H9 (cell line): ENCODE measurements at places on chromosomes 12 and 14.

DNA sequence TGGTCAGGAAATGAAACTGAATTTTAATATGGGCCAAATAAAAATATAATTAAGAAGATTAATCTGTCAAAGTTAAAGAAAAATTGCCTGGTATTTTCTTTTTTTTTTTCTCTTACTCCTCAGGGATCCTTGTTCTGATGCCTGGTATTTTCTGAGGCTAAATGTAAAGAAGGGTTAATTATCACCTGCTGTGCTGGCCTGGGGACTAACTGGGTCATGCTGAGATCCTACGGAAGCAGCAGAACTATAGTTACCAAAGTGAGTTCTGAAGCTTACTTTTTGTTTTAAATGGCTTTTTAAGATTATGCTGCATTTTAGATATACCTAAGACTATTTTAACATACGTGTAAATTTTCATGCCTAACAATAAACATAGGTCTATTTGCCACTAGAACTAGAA lies 23.3 kb downstream of the ZC2HC1C start:
- DNase-seq, result no peak

DNA sequence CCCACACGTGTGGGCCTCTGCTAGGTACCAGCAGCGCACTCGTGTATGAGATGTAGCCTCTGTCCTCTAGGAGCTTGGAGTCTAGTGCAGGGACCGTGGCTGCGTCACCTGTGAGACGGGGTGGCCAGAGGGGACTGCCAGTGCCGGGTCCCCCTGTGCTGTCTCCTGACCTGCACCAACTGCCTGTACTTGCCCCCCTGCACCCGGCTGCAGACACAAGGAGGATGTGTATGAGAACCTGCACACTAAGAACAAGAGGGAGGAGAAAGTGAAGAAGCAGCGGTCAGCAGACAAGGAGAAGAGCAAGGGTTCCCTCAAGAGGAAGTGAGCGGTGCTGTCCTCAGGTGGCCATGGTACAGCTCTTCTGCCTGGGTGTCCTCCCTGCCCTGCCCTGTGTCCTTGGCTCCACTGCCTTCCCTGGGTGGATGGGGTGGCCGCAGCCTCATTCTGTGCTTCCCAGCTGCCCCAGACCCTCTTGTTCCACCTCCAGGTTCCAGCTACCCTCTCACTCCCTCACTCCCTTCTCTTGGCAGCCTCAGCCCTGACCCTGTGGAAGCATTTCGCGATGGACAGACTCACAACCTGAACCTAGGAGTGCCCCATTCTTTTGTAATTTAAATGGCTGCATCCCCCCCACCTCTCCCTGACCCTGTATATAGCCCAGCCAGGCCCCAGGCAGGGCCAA lies 9.6 kb downstream of the PTPN6 start:
- DNase-seq, result no peak

DNA sequence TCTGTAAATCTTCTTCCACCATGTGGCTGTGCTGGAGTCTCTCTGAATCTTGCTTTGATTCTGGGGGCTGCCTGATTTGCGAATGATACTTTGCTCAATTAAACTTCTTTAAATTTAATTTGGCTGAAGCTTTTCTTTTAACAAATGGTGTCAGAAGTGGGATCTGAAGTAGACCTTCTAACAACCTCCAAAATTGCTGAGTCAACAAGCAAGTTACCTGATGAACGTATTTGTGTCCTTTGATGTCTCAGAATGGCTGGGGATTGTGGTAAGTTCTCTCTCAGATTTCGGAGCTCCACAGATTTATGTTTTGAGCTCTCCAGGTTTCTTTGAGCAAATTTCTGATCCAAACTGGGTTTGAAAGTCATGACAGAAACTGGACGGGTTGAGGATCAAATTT lies 1.9 kb upstream of the OR4E1 start:
- DNase-seq, result no peak

DNA sequence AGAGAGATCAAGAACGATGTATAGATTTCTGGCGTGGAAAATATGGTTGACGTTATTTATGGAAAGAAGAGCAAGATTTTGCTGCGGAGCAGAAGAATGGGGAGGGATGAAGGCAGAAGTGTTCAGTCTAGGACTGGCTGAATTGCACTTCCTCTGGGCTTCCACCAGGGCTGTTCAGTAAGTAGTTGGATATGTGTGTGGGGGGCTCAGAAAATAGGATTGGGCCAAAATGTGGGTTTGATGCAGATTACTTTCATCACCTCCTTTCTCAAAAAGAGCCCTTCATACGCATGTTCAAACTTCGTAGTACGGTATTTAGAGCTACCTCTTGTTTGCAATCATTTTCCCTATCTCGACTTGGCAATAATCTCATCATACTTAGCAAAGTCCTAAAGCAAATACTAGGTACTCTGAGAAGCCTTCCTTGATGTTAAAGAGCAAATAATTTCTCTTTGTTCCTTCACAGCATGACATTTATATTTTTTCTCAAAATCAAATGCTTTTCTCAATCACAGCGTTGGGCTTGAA lies 349.4 kb downstream of the NELL2 start:
- no peak for DNase-seq

GRCh38 chr14:52703225-52703624 lies 3.8 kb upstream of the PSMC6 start:
- no peak for DNase-seq

- peak; percentile 83 for DNase-seq
Observed at GRCh38 chr14:41597647-41598046, 9.0 kb upstream of the LRFN5 start.

DNA sequence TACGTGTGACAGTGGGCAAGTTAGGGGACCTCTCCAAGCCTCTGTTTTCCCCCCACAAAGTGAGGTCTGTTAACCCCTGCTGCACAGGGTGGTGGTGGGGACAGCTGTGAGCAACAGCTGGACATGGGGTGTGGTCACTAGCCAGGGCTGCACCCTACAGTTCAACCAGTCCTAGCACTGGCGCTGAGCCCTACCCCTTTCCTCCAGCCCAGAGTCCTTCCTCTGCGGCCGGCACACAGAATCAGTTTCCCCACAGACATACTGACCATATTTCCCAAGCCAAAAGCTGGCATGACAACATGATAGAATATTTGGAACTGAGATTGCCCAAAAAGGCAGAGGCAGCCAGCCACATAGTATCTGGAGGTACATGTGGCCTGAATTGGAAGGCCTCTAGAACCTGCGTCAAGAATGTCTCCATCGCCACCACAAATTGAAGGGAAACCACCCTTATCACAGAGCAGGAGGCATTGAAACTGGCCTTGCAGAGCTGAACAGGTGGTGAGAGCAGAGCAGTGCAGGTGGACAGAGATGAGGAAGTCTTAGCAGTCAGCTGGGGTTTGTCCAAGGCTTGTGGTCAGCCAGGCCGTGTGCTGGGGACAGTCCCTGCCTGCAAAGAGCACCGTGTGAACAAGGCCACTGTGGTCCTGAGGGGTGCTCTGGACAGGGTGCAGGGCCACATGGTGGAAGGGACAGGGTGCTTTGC lies 21.2 kb downstream of the DEGS2 start:
- no peak for DNase-seq

DNA sequence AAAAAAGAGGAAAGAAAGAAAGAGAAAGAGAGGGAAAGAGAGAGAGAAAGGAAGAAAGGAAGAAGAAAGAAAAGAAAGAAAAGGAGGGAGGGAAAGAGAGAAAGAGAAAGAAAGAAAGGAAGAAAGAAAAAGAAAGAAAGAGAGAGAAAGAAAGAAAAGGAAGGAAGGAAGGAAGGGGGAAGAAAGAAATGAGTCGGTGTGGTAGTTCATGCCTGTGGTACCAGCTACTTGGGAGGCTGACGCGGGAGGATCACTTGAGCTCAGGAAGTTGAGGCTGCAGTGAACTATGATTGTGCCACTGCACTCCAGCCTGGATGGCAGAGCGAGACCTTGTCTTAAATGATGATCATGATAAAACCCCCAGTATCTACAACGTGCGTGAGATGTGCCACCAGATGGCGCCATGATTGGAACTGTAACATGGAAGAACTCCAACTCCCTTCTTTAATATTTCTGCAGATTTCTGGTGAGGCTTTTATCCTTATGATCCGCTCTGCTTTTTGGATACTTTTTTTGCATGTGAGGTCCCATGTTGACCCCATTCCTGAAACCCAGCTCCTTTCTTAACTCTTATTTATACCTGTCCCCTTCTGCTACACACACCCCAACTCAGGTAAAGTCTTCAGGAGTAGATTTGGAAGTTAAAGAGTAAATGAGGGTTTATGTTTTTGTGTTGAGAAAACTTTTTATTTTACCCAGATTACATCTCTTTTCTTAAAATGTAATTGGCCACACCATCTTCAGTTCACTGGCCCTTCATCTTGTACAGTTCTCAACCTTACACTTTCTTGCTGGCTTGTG lies 25.6 kb downstream of the RNASE10 start:
- DNase-seq, result peak; percentile 79

DNA sequence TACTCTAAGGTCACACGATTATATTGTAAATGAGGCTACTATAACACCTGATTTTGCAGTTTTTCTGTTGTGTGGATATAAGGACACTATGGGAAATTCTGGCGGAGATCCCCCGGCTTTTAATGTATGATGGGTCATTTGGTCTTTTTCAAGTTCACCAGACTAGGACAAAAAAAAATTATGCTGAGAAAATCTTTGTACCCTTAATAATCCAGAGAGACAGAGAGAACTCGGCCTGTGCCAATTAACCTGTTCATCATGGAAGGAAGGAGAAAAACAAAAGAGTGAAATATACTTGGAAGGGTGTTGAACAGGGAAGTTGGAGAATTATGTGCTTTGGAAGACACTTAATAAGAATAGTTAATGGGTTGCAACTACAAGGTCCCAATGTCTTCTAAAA lies 62.2 kb upstream of the KICS2 start:
- DNase-seq, result no peak

GRCh38 chr12:3661028-3661427 lies 91.9 kb downstream of the CRACR2A start:
- no peak for DNase-seq

DNA sequence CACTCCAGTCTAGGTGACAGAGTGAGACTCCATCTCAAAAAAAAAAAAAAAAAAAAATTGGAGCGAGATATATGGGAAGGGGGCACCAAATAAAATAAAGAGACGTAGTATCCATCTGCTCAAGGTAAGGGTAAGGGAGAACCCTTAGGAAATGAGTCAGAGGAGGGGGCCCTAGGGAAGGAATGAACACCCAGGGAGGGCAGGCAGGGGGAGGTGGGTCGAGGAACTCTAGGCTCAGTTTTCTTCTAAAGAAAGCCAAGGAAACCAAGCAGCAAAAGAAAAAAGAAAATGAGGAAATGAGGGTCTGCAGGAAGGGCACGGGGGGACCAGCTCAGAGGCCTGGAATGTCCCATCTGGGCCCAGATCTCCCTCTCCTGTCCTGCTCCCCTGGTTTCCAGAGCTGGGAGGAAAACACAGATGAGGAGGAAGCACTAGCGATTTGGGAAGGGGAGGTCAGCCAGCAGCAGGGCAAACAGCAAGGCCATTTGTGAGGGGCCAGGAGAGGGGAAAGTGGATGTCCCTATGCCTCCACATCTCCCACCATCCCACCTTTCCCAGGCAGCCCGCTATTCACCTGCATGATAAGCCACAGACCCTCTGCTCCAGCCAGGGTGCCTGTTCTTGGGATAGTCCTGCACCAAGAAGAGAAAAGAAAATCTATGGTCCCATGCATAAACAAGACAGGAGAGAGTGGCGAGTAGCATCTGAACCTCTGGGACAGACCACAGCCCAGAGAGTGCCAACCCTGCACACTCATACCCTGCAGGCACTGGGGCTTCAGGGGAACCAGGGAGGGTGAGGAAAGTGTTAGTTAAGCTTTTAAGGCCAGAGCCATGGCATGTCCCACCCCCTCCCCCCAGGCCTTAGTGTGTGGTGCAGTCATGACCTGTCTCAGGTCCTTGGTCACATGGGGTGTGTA lies 11.9 kb downstream of the SPRYD3 start:
- DNase-seq, result no peak

DNA sequence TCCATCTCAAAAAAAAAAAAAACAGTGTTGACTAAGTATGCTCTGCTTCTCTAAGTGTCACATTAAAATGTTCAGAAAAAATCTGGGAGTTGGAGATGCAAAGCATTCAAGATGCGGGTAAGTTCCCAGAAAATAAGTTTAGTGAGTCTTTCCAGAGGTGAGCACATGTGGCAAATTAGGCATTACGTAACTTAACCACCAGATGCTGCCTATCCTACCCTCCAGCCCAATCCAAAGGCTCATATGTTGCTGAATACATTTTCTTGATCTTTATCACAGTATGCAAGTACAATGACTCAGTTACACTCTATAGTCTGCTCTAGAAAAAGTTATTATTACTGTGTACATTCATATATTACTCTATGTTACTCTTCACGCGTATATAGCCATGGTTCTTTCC lies 3.6 kb downstream of the SLC2A14 start:
- no peak for DNase-seq

- DNase-seq, result no peak
Observed at GRCh38 chr12:11786638-11787365, 137.3 kb downstream of the ETV6 start.

DNA sequence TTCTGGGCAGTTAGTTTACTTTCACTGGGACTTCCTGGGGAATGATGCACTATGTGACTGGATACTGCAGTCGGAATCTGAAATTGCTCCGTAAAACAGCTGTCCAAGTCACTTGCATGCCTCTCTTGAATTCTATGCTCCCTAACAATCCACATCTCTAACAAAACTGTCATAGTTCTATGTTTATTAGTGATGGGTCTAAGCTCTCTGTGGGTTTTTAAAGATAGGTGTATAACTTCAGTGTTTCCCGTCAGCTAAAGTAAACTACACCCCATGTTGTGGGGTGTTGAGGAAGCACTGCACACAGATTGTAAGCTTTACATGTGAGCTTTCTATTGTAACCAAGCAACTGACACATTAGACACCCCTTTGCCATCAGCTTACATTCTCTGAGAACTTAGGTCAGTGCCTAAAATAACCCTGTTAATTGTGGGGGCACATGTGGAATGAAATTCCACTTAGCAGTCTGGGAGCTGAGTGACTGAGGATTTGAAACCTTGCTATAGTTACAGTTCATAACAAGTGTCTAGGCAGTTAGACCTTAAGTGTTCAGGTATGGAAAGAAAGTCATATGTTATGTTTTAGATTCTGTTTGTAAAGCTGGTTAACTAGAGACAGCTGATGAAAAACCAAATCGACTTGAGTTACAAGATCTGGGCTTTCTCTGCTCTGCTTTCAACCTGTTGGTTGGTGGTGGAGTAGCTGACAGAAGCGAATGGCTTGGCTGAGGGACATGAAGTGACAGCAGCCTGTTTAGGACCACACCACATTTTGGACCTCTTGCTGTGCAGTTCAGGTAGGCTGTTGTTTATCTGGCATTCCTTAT lies 165.7 kb downstream of the AKAP6 start:
- DNase-seq, result no peak

- DNase-seq, result no peak
Observed at GRCh38 chr12:29732593-29732992, 51.1 kb downstream of the TMTC1 start.

- no peak for DNase-seq
Observed at GRCh38 chr14:99183311-99183710, 88.7 kb downstream of the BCL11B start.
